Hematopoietic multipotent progenitor cell treated with erythropoietin and hydrocortisone succinate and interleukin-3 and kit ligand, for 17 days (in vitro differentiated cells): ENCODE measurements at places on chromosomes 3 and 15.
A peak's percentile ranks its signal among the peaks of the same experiment; 100 is the strongest.

DNA sequence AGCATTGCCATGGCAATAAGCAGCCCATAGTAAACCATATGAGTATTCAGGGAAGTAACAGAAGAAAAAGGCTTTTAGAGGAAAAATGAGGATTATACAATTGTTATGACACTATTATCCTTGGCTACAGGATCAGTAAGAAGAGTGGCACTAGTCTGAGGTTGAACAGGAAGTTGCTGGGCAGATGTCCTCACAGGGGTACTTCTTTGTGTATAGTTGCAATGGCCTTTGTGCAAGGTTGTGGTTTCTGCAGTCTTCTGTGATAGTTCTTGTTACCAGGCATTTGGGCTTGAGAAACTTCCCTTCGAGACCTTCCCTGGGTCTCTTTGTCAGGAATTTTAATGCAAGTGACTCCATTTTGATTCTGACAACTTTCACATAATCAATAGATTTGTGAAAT, 100.6 kb upstream of the ATP11B start:
- no peak for DNase-seq

GRCh38 chr15:61128343-61128742, 100.8 kb downstream of the RORA start:
- no peak for DNase-seq

DNA sequence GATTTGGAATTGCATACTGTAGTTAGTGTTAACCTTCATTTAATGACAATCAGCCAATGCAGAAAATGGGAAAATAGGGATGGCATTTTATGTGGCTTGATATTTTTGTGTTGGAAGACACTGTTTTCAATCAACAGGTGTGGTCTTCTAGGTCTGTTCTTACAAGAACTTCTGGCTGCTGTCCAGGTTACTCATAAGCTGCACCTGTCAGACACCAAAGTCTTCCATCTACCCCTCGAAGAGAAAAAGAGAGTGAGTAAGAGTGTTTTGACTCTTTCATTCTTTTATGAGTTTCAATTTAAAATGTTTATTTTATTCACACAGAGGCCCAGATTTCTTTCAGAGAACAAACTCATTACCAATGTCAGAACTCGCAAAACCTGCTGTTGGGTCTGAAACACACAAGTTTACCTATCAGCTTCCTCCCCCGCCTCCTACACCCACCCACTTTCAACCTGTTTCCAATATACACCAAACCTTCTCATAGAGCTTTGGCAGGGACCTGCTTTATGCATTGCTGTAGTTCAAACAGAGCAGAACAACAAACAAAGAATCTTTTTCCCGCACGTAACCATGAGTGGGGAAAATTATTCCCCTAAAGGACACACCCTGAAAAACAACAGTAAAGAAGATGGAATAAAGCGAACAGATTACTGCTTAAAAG, 767.7 kb upstream of the ALCAM start:
- DNase-seq, result no peak

- DNase-seq, result no peak
These were observed 424.8 kb upstream of the TPM1 start for GRCh38 chr15:62617741-62618140.

- DNase-seq, result peak; percentile 28
These were observed 27.3 kb downstream of the ABHD2 start for GRCh38 chr15:89115547-89115946.

- DNase-seq, result no peak
These were observed 279.4 kb upstream of the TLE3 start for GRCh38 chr15:70376929-70377691.

GRCh38 chr3:138328341-138328740, 1.3 kb downstream of the NME9 start:
- no peak for DNase-seq

GRCh38 chr15:48775546-48775945, 35.3 kb downstream of the CEP152 start:
- DNase-seq, result no peak

GRCh38 chr3:14118400-14119381, 6.0 kb downstream of the CHCHD4 start:
- DNase-seq, result no peak

- DNase-seq, result no peak
These were observed 128.8 kb downstream of the SV2B start for GRCh38 chr15:91228890-91229289.

GRCh38 chr3:194671511-194671899, 486 bp downstream of the LSG1 start:
- no peak for DNase-seq

DNA sequence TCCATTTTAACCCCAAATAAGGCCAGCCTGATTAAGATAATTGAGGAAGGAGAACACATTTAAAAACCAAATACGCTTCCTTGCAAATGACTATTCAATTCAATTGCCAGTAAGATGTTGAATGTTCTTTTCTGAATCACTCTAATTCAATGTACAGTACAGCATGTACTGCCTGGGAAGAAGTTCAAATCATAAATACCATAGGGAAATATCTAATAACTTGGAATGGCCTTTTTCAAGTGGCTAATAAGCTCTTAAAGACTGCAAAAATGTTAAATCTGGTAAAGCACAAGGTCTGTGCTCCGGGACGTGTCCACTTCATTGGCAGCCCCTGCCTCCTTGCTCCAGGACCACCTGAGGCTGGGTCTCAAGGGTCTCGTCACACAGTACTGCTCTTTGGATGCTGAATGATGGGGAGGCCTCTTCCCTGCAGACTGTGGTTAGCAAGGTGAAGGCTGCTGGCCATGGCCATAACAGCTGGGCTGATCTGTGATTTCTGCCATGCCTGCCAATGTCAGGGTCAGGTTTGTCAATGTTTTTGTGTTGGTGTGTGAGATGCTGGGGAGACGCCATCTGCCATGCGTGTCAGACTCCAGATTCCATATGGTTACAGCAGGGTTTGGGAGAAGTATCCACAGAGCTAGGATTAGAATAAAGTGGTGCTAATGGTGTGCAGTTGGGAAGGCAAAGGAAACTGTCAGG, 300.5 kb downstream of the ADAMTS17 start:
- DNase-seq, result no peak

- no peak for DNase-seq
These were observed 14.9 kb downstream of the TMOD2 start for GRCh38 chr15:51766341-51766740.

- DNase-seq, result no peak
These were observed 315.1 kb downstream of the ARPP21 start for GRCh38 chr3:35954413-35954812.

DNA sequence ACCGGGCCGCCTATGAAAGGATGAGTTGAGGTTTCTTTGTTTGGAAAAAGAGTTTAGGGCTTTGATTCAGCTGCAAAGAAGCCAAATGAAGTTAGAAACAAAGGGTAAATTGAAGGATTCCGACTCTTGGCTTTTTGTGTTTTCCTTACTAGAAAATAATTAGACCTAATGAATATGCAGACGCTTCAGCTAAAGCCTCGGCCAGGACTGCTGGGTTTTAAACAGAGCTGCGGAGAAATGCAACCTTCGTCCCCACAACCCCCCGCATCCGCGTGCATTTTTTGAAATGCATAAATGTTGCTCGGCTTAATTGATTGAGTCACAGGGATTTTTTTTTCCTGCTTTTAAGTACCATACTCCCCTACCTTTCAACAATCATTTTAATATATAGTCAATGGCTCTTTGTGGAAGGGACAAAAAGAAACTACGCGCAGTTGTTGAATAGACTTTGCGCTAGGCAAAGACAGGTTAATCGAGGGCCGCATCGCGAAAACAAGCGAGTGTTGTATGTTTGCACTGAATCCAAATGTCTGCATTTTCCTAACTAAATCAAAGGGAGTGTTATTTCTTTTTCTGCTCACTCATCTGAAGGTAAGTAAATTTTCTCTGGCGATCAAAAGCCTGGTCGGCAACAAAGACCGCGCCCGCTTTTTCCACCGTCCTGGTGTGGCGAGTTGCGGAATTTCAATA, 1.3 kb upstream of the ZIC4 start:
- no peak for DNase-seq

GRCh38 chr3:127479449-127479848, 111.1 kb downstream of the TPRA1 start:
- DNase-seq, result no peak

- no peak for DNase-seq
These were observed 42.7 kb upstream of the TOP2B start for GRCh38 chr3:25707268-25707926.

DNA sequence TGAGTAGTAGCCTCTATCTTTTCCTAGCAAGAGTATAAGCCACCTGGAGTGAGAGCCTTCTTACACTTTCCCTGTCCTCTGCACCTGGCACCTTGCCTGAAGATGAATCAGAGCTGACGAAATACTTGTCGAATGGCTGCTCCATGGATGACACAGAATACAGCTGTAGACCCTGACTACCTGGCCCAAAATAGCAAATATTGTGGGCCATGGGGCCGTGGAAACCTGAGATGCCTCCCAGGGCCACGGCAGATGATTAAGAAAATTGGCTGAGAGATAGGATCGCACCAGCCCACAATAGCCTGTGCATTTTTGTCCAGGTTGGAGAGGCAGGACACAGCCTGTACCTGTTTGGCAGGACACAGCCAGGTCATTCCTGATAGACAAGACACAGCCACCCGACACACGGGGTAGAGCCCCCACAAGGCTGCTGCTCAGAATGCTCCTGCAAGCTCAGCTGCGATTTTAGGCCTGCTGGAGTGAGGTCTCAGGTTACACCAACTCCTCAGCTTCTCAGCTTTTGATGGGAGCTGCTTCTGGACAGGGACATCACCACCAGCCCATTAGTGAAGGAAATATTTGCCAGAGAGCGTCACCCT, 22.9 kb upstream of the TPM1 start:
- no peak for DNase-seq

DNA sequence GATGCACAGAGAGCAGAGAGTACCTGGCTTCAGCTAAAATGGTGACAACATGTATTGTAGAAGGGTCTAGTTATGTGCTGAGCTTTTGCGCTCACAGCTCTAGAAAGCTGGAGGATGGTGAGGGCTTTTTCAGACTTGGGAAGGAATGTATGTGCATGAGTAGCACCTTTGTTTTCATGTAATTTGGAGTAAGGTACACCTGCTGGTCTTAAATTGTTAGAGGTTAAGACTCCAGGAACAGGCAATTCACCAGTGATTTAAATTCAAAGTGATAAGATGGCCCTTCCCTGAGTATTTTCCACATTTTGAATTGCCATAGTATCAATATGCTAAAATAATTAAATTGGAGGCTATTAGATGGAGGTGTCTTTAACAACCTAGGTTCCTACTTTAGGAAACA, 436.4 kb upstream of the GOLIM4 start:
- DNase-seq, result no peak

DNA sequence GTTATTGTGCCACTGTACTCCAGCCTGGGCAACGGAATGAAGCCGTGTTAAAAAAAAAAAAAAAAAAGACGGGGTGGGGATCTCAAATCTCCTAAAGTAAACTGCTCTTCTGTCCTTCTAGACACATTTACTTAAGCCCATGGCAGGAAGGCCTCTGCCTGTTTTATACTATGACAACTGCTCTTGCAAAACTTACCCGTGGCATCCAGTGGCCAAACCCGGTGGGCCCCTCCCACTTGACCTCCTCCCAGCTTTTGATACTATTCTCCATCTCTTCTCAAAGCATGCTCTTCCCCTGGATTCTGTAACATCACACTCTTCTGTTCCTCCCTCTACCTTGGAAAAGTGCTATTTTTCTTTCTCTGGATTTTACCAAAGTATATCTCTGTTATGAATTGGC, 112.2 kb downstream of the RFTN1 start:
- DNase-seq, result no peak

DNA sequence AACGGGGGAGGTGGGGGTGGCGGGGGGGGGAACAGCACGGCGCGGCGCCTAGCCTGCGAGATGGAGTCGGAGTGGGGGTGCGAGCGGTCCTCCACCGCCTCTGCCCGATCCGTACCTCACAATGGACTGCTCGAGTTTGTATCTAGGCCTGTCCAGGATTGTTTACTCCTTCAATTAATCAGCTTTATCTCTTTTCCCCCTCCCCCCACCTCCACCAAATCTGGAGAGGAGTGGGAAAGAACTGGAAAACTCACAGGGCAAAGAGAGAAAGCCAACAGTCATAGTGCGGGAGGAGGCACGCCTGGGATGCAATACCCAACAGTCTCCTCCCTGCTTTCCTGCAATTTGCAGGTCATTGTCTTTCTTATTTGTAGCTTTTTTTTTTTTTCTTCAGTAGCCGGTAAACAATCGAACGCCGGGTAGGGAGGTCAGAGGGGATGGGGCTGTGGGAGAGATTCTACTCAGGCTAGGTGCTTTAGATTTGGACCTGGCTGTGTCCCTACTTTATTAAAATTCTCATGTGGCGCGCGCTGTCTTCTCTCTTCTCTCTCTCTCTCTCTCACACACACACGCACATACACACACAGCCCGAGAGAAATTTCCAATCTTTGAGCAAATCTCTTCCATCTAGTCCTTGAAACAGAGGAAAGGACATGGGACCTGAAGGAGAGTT, 6.9 kb upstream of the MEIS2 start:
- DNase-seq, result no peak

DNA sequence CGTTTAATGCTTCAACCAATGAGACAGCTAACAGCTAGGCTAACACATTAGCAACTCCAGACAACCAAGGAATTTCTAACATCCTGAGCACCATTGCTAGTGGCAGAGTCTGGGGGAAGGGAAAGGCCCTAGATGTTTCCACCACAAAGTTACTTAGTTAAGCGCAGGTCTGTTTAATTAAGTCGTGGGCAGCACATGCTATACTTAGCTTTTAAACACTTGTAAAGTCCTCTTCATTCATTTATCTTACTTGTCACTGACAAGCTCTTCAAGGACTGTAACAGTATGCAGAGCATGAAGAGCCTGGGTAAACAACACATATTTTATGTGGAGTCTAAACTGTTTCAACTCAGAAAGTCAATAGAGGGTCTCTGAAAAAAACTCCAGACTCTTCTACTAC, 221.1 kb upstream of the WNT5A start:
- DNase-seq, result no peak

GRCh38 chr3:58630076-58630709, 36.4 kb downstream of the FAM3D start:
- DNase-seq, result peak; percentile 51

DNA sequence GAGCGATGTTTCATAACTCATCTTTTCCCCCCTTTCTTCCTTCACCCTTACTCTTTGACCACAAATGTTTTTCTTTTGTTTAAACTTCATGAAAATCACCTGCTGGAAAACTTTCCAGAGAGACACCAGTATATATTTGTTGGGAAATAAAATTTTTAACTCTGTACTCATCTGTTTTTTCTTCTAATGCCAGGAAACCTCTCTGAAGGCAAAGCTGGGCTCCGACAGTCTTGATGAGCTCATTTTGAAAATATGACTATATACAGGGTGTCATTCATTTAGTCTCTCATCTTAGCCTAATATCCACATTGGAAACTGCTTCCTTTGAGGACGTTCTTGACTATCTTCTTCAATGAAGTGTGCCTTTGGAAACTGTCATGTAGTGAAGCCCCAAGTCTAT, 339.6 kb upstream of the ROBO2 start:
- no peak for DNase-seq
